ENCODE measurements at places on chromosomes 12 and 14.

GRCh38 chr14:94451091-94451771 is 1.4 kb downstream of the SERPINA11 start:
- DNase-seq = no peak

DNA sequence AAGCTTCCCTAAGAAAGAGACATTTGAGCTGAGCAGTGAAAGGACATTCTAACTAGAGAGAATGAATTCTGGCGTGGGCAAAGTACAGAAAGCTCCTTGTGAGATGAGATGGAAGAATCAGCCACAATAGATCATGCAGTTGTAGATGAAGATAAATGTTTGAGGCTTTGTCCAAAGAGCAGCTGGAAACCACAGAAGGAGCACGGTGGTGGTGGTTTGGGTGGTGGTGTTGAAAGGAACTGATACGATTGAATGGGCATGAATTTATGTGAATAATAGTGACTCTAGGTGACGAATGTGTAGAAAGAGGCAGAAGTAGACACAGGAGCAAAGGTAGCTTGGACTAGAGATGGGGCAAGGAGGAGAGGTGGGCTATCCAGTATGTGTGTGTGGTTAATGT is 260.5 kb upstream of the TMTC1 start:
- DNase-seq = no peak

- DNase-seq = no peak
These were observed 928 bp downstream of the TBX3 start for GRCh38 chr12:114682785-114683708.

GRCh38 chr12:9797722-9798619 is 29.3 kb upstream of the KLRF1 start:
- DNase-seq = peak; percentile 28

GRCh38 chr12:89273525-89273924 is 78.8 kb downstream of the DUSP6 start:
- no peak for DNase-seq

DNA sequence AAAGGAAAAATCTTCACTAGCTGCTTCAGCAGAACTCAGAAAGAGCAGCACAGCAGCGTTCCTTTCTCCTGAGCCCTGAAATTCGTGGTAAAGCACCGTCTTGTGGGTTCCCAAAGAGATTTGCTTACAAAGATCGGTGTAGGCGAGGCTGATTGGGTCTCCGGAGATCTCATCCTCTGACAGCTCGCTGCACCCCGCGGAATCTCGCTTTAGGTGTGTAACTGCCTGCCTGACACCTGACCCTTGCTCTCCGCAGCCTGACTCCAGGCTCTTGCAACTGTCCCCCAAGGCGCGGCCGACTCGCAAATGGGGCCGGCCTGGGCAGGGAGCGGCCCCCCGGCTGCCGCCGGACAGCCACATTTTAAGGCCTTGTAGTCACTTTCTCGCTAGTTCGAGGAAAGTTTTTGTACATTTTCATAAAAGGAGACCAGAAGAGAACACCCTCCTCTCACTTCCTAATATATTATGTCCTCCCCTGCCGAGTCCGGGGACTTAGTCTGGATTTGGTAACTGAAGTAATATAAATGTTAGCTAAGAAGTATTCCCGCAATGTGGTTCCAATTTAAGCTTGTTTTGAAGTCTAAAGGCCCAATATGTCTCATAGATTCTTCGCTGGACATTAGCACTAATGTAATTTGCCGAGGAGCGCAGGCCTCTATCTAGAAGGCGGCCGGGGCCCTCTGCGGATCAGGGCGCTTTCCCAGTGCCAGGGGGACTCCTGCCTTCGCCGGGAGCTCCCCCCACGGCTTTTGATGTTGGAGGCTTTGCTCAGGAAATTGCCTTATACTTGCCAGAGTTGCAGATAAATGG is 177.3 kb upstream of the CDKN3 start:
- no peak for DNase-seq

- DNase-seq = no peak
These were observed 278.3 kb downstream of the NRXN3 start for GRCh38 chr14:78448164-78449094.

DNA sequence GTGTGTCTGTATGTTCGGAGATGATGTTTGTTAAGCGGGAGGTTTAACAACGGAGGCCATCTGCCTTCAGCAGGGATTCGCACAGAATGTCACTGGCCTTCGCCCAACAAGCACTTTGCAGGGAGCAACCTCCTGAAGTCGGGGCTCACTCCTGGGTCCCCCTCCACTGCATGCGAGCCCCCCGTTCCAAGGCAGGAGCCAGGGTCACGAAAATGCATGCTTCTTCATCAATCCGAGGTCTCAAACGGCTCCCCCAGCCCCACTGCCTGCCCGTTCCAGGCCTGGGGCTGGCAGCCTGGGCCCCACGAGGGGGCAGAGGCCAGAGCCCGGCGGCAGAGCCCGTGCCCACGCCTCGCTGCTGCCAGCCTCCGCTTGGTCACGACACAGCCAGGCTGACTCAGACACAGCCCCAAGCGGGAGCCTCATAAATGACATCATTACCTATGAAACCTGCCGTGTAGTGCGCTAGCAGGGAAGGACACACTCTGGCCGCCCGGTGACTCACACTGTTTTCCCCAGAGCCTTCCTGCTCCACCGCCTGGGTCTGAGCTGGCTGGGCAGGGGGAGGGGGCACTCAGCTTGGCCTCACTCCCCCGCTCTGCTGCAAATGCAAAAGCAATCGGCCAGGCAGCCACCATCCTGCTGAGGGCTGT is 169.5 kb upstream of the RTL1 start:
- no peak for DNase-seq

DNA sequence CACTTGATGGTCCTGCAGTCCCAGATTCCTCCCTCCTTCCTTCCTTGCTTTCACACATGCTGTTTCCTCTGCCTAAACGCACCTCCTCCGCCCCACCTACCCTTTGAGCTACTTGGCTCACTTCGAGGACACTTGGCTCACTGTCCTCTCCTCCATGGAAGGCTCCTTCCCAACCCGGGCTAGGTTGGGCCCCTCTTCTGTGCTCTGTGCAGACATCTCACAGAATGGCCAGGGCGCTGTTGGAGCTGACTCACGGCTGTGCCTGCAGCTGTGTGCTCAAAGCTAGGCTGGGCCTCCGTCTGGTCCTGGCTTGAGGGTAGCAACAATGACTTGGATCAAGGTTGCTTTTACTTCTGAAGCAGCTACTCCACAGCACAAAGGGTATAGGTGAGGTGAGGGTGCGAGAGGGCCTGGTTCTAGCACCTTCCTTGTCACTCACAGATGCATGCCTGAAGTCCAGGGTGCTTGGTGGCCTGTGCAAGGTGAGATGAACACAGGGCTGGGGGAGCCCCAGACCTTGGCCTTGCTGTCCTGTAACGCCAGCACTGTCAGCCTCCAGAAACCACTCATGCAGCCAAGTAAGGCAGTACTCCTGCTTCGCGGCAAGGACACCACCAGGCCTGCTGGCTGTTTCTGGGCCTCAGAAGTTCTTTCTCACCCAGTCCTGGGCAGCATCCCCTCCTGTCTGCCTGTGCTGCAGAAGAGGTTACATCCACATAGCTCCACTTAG is 61.8 kb downstream of the GALNT16 start:
- DNase-seq = no peak

GRCh38 chr14:22325676-22326400 is 263.2 kb downstream of the DAD1 start:
- DNase-seq = no peak

DNA sequence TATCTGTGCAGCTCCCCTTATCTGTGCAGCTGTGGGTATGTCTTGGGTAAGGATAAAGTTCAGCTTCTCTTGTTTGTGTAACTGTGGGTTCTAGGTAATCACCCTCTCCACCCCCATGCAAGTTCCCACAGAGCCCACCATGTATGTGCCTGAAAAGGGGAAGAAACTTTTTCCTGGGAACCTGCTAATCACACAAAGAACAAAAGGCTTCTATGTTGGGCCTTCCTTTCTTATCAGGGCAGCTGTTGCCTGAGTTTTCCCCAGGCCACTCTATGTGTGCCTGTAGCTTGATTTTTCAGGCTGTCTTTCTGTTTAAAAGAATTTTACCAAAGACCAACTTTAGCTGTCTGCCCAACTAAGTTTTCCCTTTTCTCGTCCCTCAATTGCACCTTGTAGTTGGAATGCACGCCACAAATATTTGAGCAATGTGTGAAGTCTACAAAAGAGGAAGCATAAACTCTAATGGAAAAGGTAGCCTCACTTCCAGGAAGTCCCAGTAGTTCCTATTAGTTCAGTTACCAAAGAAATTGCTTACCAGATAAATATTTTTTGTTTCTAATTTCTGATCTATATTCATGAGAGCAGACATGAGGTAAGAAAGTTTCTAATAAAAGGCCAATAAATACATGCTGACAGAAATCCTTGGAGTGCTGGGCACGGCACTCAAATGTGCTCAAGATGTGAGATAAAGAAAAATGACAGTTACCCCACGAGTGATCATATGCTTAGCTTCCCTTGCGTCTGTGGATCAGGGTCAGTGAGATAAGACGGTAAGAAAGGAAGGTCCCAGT is 2.7 kb upstream of the GALC start:
- DNase-seq = no peak

GRCh38 chr14:95208598-95208997 is 51.3 kb upstream of the DICER1 start:
- DNase-seq = no peak

DNA sequence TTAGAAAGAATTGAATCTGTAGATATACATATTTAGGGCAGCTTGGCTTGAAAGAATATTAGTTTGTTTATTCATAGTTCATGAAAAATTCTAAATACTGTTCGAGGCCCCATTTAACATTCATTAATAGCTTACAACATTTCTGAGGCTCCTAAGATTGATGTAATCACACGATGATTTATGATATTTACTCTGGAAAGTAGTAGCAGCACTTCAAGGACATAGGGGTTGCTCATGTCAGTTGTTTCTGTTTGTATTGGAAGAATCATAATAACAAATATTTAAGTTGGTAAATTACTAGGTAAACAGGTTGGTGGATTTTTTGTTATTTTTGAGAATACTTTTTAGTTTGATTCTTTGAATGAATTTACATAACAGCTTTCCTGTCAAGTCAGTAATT is 30.4 kb downstream of the CAND1 start:
- no peak for DNase-seq

- no peak for DNase-seq
These were observed 313.0 kb downstream of the CEP128 start for GRCh38 chr14:80628547-80628946.

GRCh38 chr12:98238515-98239130 is 276.8 kb upstream of the TMPO start:
- no peak for DNase-seq

DNA sequence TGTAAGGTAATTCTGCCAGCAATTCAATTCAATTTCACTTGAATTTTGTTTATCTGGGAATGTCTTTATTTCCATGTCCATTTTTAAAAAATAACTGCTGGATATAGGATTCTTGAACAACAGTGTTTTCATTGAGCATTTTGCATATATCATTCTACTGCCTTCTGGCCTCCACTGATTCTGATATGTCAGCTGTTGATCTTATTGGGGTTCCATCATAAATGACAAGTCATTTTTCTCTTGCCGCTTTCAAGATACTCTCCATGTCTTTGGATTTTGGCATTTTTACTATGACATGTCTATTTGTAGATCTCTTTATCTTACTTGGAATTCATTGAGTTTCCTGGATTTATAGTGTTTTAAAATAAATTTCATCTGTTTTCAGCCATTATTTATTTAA is 180.5 kb upstream of the LMNTD1 start:
- DNase-seq = no peak

DNA sequence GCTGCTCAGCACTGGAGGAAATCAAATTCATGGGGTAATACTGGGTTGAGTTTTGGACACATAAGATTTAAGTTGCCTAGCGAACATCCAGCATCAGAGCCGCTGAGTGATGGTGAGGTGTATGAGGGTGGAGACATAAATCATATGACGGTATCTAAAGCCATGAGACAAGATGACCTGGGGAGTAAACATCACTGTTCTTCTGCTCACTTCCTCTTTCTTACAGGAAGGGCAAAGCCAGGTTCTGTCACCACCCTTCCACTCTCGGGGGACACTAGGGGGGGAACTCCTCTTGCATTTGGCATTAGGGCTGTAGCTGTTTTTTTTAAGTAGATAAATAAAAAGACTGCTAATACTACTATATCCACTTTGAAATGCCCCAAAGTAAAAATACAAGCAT is 24.0 kb downstream of the PRDM4 start:
- DNase-seq = no peak

GRCh38 chr12:19901841-19902240 is 462.5 kb downstream of the AEBP2 start:
- no peak for DNase-seq

DNA sequence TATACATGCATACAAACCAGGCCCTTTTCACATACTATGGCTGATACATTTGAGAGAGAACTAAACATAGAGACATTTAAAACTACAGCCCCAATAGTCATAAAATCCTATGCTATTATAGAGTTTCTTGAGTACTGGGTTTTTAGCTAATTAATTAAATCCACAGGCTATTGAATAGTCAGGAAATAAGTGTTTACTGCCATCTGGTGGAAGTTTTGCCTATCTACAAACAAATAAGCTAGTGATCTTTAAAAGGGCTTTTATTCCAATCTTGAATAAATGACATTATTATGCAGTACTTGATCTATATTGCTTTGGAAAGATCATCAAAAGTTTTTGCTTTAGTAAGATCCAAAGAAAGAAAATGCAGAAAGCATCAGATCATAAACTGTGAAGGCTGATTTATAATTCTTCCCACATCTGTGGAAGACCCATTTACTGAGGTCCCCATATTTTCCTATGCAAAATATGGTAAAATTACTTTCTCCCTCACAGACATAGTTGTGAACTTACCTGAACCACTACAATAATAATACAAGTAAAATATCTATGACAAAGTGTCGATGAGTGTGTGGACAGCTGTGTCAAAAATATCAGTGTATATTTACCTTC is 131.3 kb downstream of the ITPR2 start:
- no peak for DNase-seq

DNA sequence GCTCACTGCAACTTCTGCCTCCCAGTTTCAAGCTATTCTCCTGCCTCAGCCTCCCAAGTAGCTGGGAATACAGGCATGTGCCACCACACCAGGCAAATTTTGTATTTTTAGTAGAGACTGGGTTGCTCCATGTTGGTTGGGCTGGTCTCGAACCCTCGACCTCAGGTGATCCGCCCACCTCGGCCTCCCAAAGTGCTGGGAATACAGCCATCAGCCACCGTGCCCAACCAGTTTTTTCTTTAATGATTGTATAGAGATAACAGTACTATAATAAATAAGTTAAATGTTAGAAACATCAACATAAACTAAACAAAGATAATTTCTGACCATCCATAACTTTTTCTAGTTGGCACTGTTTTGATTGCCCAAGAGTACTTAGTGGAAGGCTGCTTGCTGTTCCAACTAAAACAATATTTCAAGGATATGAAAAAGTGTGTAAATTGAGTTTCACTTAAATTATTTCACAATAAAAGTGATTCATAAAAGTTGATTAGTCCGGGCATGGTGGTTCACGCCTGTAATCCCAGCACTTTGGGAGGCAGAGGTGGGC is 5.6 kb downstream of the GON7 start:
- no peak for DNase-seq

- DNase-seq = no peak
These were observed 283.3 kb upstream of the FAR2 start for GRCh38 chr12:28865776-28866175.

- DNase-seq = no peak
These were observed 57.2 kb downstream of the HMGA2 start for GRCh38 chr12:65881348-65881961.

Measured in activated T-cell treated with anti-CD3 and anti-CD28 coated beads for 1 hour (primary cell).